ENCODE measurements at places on chromosomes 1 and 21.
A peak's percentile ranks its signal among the peaks of the same experiment; 100 is the strongest.

DNA sequence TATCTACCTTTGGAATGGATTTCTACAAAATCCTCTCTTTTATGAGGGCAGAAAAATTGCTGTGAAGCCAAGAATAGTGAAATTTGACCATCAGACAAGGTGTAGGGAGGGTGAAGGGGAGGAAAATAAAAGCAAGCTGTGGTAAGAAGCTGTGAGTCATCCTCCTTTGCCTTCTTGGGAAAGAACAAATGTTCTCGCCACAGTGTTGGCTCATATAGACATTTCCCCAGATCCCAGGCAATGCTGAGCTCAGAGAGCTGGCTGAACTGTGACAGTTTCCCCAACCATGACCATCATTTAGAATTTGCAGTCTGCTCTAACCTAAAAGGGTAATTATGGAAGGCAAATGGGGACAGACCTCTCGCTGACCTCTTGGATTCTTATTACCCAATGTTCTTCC is 235.4 kb downstream of the PBX1 start:
- H3K4me3 ChIP-seq, result no peak overlapping the region
- H3K27me3 ChIP-seq, result no peaks in the 10 kb centered on the region
- H3K4me1 ChIP-seq, result no peaks in the 10 kb centered on the region

GRCh38 chr1:10704368-10704882 is 92.0 kb downstream of the CASZ1 start:
- peaks cover 25% of the 10 kb centered on the region for H3K4me1 ChIP-seq
- no peak overlapping the region for H3K27ac ChIP-seq
- no peaks in the 10 kb centered on the region for H3K36me3 ChIP-seq
- peak overlapping the region; percentile 69 for H3K4me3 ChIP-seq

DNA sequence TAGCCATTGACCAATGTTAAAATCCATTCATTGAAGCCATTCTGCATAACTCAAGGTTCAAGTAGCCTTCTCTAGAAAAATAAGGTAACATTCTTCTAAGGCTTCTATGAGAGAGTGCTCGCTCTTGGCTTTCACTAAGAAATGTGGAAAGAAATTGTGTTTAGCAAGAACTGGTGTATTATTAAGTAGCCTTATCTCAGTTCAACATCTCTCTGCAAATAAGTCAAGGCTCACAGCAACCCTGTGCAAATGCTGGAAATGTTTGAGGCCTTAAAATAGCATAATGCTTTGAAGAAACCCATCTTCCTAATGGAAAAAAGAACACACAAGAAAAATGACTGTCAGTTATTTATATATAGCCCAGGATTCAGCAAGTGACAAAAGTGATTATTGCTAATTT is 254.1 kb upstream of the PROX1 start:
- H3K36me3 ChIP-seq, result no peaks in the 10 kb centered on the region
- DNase-seq, result peak; percentile 85
- peaks cover 74% of the 10 kb centered on the region for H3K4me1 ChIP-seq
- H3K27ac ChIP-seq, result peak overlapping the region; percentile 34

DNA sequence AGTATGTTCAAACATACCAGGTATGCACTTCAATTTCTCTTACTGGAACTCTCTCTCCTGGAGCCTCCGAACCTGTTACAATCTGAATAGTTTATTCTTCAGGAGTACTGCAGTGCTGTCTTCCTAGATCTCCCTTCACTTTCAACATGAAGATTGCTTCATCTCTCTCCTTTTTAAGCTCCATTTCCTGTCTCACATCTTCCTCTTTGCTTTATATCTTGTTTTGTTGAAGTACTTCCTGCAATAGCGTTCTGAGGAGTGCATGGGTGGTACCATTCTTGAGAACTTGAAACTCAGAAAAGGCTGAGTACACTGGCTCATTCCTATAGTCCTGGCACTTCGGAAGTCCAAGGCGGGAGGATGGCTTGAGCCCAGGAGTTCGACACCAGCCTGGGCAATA is 15.7 kb upstream of the C1orf146 start:
- no peak for DNase-seq
- no peaks in the 10 kb centered on the region for H3K27me3 ChIP-seq
- H3K27ac ChIP-seq, result no peak overlapping the region
- H3K4me3 ChIP-seq, result no peak overlapping the region
- no peaks in the 10 kb centered on the region for H3K4me1 ChIP-seq

GRCh38 chr21:29521872-29522271 is 223.2 kb downstream of the BACH1 start:
- H3K36me3 ChIP-seq, result no peaks in the 10 kb centered on the region
- no peaks in the 10 kb centered on the region for H3K27me3 ChIP-seq
- DNase-seq, result no peak
- no peak overlapping the region for H3K27ac ChIP-seq
- no peak overlapping the region for H3K4me3 ChIP-seq
- no peaks in the 10 kb centered on the region for H3K4me1 ChIP-seq

DNA sequence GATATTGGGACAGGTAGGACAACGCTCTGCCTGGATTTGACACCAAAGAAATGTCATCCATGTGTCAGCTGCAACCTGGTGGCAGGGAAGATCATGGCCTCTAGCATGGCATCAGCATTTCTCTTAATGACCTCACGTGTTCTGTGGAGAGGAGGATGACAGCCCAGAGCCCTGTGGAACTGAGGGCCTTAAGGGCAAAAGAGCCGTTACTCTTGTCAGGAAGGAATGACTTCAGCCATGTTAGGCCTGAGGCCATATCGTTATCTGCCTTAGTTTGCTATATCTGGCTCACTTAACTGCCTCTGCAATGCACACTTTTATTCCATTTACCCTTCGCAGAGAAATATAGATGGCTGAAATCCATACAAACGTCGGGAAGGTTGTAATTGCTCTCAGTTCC is 83.2 kb upstream of the PBX1 start:
- H3K27ac ChIP-seq, result no peak overlapping the region
- H3K27me3 ChIP-seq, result no peaks in the 10 kb centered on the region
- H3K36me3 ChIP-seq, result no peaks in the 10 kb centered on the region
- H3K4me1 ChIP-seq, result no peaks in the 10 kb centered on the region
- no peak for DNase-seq

DNA sequence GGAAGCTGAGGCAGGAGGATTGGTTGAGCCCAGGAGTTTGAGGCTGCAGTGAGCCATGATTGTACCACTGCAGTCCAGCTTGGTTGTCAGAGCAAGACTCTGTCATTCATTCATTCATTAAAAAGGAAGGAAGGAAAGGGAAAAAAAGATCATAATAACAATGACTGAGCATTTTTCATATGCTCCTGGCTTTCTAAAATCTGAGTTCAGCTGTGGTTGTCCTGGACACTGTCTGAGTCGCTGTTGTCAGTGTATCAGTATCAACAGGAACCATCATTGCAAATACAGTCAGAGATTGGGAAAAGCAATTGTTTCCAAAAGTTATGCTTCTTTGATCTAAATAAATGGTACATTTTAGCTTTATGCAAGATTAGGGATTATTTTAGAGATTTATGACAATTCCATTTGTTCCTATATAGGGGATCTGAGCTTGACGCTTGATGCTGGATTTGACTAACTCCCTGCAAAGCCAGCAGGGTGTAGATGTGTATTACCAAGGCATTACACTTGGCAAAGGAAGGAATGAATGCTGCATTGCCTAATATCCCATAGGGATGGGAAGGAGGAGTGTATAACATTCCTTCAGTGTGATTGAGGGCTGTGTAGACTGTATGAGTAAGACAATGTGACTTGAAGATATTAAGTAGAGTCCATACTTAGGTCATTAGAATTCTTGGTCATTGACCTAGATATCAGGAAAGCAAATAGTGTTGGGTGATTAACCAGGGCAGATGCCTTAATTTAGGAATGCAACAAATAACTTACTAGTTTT is 100.2 kb downstream of the DISP1 start:
- no peak overlapping the region for H3K4me3 ChIP-seq
- no peak overlapping the region for H3K27ac ChIP-seq
- H3K36me3 ChIP-seq, result no peaks in the 10 kb centered on the region

DNA sequence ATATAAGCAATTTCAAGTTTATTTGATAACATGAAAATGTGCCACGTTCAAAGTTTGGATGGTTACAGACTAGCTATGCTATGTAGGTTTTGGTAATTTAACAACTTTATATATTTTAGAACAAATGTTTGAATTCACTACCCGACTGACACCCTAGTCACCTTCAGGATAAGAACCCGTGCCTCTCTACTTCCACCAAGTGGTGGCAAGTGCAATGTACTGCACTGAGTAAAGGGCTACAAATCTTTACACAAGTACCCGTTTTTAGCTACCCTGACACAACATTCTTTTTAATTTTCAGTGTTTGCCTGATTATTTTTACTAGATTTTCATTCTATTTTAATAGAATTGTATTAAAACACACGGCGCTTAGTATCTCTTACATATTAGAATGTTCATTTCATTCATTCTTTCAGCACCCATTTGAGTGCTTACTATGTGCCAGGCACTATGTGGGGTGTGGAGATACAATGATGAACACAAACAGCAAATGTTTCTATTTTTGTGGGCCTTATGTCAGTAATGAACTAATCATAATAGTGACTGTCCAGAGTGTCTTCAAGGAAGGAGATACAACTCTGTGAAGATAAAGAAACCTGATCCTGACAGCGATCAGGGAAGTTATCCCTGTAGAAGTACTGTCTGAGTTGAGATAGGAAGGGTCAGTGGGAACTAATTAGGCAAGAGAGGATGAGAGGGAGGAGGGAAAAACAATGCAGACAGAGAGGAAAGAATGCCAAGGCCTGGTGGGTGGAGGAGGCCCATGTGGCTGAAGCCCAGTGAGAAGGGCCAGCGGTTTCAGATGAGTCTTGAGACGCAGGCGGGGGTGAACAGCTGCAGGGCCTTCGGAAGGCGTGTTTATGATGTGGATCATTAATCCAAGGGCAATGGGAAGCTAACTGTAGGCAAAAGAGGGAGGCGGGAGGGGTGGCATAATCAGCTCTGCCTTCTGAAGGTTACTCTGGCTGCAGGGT is 3.8 kb downstream of the LCA5L start:
- DNase-seq, result peak; percentile 45
- peaks cover 13% of the 10 kb centered on the region for H3K4me1 ChIP-seq
- H3K27ac ChIP-seq, result no peak overlapping the region
- no peaks in the 10 kb centered on the region for H3K27me3 ChIP-seq
- no peak overlapping the region for H3K4me3 ChIP-seq

DNA sequence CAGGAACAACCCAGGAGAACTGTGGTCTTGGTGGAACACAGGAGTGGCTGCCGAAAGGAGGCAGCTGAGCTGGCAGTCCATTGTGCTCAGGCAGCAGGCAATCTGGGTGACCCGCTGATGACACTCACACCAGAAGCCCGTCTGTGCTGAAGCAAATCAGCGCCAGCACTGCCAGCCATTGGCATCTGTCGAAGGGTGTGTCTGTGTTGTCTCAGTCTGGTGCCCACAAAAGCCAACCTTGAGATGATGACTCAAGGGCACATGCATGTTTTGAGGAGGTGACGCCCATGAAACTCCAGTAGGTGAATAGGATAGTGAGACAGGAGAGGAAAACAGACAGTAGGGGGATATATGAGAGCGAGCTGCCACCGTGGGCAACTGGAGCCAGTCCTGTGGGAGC is 167.3 kb downstream of the KAZN start:
- H3K27me3 ChIP-seq, result peaks cover 38% of the 10 kb centered on the region
- H3K4me3 ChIP-seq, result no peak overlapping the region
- H3K36me3 ChIP-seq, result no peaks in the 10 kb centered on the region
- H3K27ac ChIP-seq, result no peak overlapping the region
- no peaks in the 10 kb centered on the region for H3K4me1 ChIP-seq

DNA sequence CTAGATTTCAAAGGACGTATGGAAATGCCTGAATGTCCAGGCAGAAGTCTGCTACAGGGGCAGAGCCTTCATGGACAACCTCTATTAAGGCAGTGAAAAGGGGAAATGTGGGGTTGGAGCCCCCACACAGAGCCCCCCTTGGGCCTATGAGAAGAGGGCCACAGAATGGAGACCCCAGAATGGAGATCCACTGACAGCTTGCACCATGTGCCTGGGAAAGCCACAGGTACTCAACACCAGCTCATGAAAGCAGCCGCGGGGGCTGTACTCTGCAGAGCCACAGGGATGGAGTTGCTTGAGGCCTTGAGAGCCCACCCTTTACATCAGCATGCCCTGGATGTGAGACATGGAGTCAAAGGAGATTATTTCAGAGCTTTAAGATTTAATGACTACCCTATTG is 108.7 kb downstream of the DMRTB1 start:
- no peak overlapping the region for H3K4me3 ChIP-seq
- peaks cover 9% of the 10 kb centered on the region for H3K27me3 ChIP-seq
- no peaks in the 10 kb centered on the region for H3K4me1 ChIP-seq

GRCh38 chr1:45477646-45478045 is 13.3 kb downstream of the TESK2 start:
- H3K36me3 ChIP-seq, result no peaks in the 10 kb centered on the region
- peaks cover 10% of the 10 kb centered on the region for H3K4me1 ChIP-seq
- H3K4me3 ChIP-seq, result no peak overlapping the region

DNA sequence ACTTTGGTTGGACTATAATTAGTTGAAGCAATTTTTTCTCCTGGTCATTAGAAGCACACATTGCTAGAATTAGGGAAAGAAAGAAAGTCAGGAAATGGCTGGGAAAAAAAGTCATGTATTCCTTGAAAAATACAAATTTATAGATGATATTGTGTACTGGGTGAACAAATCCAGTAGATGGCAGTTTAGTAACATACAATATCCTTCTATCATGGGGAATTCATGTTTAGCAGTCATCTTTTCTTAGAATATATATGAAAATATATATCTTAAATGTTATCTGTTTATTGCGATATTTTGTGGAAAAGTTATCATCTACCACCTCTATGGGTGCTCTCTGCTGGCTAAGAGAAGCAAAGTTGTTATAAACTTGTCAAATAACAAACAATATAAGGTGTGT is 13.1 kb upstream of the ZRANB2 start:
- H3K4me1 ChIP-seq, result no peaks in the 10 kb centered on the region
- no peak overlapping the region for H3K27ac ChIP-seq
- no peaks in the 10 kb centered on the region for H3K27me3 ChIP-seq
- no peaks in the 10 kb centered on the region for H3K36me3 ChIP-seq

GRCh38 chr1:205436776-205437410 is 15.0 kb upstream of the LEMD1 start:
- no peak overlapping the region for H3K4me3 ChIP-seq
- peaks cover 34% of the 10 kb centered on the region for H3K4me1 ChIP-seq
- H3K27me3 ChIP-seq, result peaks cover 27% of the 10 kb centered on the region

GRCh38 chr21:34579411-34579810 is 35.5 kb downstream of the RCAN1 start:
- DNase-seq, result no peak
- no peak overlapping the region for H3K4me3 ChIP-seq
- no peaks in the 10 kb centered on the region for H3K36me3 ChIP-seq
- peaks cover 13% of the 10 kb centered on the region for H3K4me1 ChIP-seq
- no peak overlapping the region for H3K27ac ChIP-seq
- no peaks in the 10 kb centered on the region for H3K27me3 ChIP-seq

- DNase-seq, result peak; percentile 69
- H3K27me3 ChIP-seq, result no peaks in the 10 kb centered on the region
- H3K36me3 ChIP-seq, result no peaks in the 10 kb centered on the region
- no peak overlapping the region for H3K4me3 ChIP-seq
These were observed 18.9 kb upstream of the TUT4 start for GRCh38 chr1:52571783-52572182.

Data from HepG2 (cell line).